Activated gamma-delta T cell treated with Interleukin-2 at 50 U/mL for 16 hours (primary cell): ENCODE measurements at places on chromosomes 2 and 18.

DNA sequence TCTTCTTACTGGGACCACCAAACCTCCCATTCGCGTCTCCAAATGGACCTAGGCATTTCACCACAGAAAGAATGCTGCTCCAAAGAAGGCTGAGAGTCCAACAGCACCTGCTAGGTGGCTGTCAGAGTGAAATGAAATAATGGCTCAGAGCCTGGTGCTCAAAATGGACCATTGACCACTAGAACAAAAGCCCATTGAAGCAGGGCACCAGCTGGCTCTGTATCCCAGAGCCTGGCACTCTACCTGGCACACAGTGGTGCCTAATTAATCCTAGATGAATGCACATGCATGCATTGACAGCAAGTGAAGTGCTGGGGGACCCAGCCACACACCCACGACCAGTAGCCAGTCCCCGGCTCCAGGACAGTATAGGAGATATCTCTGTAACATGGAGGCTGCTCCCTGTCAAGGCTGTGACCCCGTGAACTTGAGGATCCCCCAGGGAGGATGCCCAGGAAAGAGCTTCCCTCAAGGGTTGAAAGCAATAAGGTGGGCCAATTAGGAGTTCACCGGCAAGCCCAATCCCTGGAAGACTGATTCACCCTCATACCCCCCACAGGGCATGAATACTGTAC is 261.3 kb downstream of the TNS1 start:
- no peak for DNase-seq

DNA sequence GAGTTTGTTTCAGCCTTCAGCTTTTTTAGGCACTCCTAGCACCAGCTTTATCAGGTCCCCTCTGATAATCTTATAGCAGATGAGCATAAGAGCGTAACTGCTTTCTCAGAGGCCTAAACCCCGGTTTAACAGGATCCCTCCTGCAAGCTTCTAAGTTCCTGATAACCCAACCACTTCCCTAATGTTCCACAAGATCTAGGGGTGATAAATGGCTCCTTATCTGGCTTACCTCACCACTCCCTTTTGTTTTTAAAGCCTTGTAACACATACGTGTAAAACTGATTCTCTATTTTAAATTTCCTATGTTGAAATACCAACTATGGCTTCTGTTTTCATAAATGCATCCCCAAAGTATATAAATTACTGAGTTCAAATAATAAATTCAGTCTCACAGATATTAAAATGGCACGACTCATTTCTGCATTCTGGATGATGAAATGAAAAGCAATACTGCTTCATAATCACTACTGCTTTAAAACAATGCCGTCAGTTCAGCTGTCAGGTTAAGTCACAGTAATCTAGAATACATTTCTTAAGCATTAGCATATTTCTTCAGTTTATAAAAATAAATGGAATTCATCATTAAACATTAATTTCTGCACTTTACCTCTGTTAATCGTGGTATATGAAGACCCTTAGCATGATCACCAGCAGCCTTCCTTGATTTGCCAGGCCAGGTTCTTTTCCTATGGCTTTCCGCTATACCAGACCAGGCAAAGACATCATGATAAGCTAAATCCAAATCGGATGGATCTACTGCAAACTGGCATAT is 126.3 kb downstream of the C2orf74 start:
- DNase-seq: no peak

DNA sequence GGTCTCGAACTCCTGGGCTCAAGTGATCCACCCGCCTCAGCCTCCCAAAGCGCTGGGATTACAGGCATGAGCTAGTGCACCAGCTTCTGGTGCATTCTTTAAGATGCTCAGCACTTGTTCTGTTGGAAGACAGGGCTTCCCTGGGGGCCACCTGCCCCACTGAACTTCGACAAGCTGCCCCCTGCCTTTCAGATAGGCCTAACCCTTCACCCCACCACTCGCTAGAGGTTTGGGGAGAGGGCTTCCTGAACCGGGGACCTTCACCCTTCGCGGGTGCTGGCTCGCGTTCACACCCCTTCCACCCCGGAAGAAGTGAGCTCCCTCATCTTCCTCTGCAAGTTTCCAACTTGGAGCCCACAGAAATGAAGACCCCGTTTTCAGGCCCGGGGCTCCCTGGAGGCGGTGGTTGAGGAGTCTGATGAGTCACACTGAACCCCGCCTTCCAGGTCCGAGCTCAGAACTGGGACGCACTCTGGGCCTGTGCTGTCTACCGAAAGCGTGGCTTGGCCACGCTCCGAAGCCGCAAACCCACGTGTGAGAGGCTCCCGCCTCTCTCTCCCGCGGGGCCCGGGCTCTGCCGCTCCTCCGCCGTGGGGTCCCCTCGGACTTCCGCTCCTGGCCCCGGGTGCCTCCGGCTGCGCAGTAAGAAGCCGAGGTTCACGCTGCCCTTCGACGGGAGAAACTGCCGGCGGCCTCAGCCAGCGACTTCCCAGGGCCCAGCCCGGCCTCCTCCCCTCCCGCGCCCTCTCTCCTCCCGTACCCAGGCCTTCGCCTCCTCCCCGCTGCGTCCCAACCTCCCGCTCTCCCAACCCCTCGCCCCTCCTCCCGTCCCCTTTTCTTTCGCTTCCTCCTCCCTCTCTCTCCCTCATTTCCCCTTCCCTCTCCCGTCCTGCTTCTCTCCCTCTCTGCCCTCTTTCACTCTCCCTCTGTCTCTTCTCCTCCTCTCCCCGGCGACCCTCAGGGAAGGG is 47.5 kb upstream of the SP3 start:
- peak; percentile 22 for DNase-seq

DNA sequence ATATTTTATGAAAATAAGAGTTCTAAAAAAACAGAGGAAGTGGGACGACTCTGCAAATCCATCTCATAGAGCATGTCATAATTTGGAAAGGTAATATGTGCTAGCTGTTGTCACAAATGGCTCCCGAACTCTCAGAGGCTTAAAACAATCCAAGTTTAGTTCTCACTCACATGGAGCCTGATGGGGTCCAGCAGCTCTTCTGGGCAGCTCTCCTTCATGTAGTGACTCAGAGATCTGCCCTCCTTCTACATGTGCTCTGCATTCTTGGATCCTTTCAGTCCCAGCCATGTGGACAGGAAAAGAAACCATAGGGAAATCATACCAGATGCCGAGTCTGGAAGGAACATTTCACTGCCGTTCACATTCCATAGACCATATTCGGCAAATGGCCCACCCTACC is 180.1 kb upstream of the APCDD1 start:
- DNase-seq: no peak

DNA sequence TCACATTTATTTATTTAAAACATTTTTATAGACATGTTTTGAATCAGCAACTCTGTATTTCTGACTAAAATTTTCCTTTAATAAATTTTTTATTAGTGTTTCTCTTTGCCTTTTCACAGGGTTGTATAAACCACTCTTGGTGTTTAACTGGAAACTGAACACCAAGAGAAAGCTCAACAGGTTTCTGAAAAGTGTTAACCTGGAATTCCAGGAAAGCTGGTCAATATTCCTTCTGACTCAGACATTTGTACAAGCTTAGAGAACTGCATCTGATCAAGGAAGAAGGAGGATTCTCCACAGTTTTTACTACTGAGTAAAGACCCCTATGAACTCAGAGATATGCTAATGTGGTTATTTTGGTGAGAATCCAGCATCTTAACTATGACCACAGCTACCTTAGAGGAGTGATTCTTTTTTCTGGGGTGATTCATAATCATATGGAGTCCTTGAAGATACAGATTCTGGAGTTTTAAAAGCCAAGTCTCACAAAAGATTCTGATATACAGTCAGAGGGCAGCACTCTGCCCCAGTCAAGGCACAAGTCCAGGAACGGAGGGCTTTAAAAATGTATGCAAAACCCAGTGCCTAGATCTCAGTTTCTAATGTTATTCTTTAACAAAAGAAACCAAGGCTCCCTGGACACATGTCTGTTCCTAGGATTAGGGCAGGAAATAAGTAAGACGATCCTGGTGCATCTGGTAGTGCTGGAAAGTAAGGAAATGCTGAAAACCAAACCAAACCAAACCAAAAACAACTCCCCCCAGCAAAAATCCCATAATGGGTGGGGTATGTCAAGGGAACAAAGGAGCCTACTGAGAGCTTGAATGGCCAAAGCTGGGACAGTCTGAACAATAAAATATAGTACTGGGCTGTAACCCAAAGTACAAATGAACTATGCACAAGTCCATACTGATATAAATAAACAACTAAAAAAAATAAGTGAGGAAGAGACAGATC is 85.1 kb upstream of the FZD5 start:
- no peak for DNase-seq

DNA sequence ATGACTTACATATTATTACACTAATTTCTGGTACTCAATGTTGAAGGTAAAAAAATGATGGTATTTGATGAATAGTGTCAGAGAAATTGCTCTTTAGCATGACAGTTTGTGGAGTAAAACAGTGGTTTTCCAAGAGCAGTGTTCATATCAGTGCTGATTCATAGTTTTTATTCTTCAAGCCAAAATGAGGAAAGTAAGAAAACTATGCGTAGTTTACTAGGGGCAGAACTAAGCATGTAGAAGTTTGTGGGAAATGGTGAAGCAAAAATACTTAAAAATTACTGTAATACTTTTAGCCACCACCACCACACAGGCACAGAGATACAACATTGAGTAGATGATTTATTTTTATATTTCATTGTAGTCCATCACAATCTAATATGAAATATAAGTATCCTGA is 137.3 kb downstream of the ZNF804A start:
- no peak for DNase-seq

DNA sequence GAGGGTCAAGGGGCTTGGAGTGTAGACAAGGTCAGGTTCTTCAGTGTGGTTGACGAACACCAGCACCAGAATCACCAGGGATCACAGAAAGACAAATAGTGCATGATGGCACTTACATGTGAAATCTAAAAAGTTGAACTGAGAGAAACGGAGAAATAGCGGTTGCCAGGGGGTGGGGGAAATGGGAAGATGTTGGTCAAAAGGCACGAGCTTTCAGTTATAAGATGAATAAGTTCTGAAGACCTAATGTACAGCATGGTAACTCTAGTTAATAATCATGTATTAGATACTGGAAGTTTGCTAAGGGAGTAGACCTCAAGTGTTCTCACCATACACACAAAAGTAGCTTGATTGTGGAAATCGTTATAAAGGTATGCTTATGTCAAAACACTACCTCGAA is 43.7 kb upstream of the DARS1 start:
- no peak for DNase-seq
